Activated naive CD8-positive, alpha-beta T cell treated with anti-CD3 and anti-CD28 coated beads for 36 hours (primary cell): ENCODE measurements at places on chromosomes 16 and 17. TPM values are rescaled to one million over a fixed set of nuclear protein-coding genes. Genes with fewer than 3 reads are reported as not detected.
A peak's percentile ranks its signal among the peaks of the same experiment; 100 is the strongest.

Gene MT1G
- total RNA-seq = 41.8 TPM

DNA sequence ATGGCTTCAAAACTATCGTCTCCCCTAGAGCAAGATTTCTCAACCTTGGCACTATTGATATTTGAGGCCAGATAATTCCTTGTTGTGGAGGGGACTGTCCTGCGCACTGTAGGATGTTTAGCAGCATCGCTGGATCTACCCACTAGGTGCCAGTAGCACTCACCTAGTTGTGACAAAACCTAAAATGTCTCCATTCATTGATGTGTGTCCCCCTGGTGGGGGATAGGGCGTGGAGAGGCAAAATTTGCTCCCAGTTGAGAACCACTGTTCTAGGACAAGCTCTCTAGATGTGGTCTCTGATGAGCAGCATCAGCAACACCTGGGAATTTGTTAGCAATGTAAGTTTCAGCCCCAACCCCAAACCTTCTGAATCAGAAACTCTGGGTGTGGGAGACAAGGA, 259.0 kb downstream of the XYLT1 start:
- peak; percentile 33 for DNase-seq

- no peak for DNase-seq
Measured at GRCh38 chr16:75443298-75443697, 10.0 kb upstream of the CFDP1 start.

GRCh38 chr17:50198026-50198669, 3.3 kb downstream of the COL1A1 start:
- peak; percentile 60 for DNase-seq

DNA sequence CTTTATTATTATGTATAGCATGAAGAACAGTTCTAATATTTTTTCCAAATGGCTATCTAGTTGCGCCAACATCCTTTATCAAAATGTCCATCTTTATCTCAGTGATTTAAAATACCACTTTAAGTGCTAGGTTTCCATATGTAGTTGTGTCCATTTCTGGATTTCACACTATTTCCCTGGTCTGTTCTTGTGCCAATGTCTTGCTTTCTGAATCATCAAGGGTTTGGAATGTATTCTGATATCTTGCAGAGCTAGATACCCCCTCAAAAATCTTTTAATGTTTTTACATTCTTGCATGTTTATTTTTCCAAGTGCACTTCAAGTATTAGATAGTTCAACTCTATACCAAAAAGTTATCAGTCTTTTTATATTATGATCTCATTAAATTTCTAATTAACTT, 14.3 kb downstream of the MBTD1 start:
- DNase-seq = no peak

DNA sequence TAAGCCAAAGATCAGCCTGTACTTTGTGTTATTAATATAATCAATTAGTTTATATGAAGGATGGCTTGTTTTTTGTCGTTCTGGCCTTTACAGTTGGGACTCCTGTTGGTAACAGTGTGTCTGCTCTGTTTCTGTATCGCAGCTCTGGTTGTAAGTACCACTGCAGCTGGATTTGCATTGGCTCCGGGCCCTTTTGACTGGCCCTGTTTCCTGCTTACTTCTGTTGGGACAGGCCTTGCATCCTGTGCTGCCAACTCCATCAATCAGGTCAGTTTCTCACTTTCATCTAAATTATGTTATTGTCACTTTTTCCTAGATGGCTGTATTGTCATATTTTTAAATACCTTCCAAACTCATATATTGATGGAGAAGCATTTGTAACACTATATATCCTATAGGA, 32.7 kb downstream of the COX10 start:
- no peak for DNase-seq

GRCh38 chr17:28524476-28525424, 18.6 kb downstream of the FOXN1 start:
- no peak for DNase-seq

DNA sequence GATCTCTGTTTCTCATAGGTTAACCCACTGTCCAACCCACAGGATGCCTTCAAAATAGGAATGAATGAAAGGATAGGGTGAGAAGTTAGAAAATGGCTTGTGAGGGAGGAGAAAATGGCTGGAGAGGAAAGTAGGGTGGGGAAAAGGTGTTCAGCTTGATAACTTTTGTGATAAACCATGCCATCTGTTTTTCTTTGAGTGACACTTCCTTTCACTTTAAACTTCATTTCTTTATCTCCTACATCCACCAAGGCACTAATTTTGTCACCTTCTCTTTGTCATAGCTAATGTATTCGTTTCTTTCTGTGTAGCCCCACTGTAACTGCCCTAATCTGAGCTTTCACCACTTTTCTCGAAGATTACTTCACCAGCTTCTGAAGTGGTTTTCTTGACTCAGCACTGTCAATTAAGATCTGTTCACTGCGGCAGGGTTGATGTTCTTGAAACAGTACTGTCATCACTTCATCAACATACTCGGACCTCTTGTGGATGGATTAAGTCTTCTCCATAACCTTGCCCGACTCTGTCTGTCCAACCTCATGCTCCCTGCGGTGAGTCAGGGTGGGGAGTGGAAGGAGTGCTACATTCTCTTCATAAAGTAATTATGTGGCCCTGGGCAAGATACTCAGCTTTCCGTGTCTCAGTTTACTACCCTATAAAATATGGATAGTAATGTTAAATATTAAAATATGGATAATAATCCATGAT, 5.5 kb upstream of the KRT10 start:
- no peak for DNase-seq

Gene CCDC78
- 8.1 TPM for total RNA-seq

Gene KRTAP4-5
- not detected for total RNA-seq

Gene WNT9B
- not detected for total RNA-seq

DNA sequence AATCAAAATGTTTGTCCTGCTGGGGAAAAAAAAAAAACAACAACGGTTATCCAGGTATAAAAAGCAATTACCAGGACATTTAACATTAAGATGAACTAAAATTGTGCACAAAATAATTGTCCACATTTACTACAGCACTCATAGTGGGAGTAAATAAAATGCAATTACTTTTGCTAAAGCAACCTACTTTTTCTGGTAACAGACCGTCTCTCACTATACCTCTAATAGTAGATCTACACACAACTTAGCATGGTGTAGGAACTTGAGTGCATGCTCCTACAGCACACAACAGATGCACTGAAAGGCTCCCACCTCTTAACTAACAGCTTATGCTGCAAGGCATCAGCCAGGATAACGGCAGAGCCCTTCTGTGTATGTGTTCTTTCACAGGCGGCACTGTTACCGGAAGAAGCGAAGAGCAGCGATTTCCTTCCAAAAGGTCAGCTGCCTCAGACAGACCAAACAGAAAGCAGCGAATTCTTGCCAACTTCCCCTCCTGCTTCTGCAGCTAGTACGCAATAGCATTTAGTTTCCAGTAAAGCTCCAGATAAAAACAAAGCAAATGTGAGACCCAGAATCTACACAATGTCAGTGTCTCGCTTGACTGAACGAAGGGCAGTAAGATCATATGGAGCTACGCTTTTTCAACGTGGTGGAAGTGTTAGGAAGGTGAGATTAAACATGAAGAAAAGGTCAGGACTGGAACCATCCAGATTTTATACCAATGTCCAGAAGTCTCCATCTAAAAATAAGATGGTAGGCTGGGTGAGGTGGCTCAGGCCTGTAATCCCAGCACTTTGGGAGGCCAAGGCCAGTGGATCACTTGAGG, 27.6 kb downstream of the STAT5B start:
- peak; percentile 76 for DNase-seq

- DNase-seq = no peak
Measured at GRCh38 chr17:52681480-52681879, 523.0 kb upstream of the CA10 start.

- DNase-seq = peak; percentile 27
Measured at GRCh38 chr17:44115585-44116415, 7.6 kb downstream of the HDAC5 start.

DNA sequence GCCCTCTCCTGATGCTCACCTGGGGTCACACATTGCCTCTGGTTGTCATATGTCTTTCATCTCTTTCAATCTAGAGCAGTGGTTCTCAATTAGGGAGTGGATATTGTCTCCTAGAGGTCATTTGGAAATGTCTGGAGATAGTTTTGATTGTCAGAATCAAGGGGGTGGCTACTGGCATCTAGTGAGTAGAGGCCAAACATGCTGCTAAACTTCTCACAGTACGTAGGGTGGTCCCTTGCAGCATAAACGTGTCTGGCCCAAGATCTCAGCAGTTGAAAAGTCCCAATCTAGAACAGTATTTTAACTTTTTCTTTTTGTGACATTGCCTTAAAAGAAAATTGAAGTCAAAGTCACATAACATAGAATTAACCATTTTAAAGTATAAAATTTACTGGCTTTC, 30.5 kb upstream of the SLC5A10 start:
- no peak for DNase-seq

DNA sequence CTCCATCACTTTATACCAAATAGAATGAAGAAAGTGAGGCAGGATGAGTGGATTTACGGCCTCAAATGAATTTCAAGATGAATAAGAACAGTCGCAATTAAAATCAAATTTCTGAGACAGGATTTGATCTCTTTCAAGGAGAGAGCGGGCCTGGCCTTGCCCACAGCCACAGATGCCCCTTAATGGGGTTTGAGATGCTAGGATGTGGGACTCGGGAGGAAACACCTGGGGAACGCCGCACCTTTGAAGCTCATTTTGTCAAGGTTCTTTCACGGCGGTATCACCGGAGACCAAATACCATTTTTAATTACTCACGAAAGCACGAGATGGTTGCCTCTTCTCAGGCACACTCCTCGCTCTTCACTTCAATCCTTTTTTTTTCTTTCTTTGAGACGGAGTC, 178.1 kb upstream of the SDK2 start:
- DNase-seq = no peak

DNA sequence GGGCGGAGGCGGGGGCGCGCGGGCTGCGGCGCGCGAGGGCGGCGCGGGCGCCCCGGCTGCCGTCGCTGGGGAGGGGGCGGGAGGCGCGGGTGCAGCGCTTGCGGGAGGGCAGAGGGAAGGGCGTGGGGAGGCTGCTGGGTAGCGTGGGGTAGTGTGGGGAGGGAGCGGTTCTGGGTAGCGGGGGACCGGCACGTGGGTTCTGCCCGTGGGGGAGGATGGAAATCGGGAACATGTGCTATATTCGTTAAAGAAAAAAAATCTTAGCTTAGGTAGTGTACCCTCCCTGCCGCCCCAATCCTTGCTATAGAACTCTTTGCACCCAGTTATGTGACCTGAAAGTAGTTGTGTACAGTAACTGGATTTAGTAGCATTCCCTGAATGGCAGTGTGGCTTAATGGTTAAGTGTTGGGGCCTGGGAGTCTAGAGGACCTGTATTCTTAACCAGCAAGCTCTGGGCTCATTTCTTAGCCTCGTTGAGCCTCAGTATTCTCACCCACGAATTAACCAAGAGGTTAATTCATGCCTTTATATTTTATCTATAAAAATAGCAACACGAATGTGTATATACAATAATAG, 646 bp downstream of the RABEP1 start:
- DNase-seq = no peak

GRCh38 chr16:57623251-57624043, 5.0 kb upstream of the ADGRG1 start:
- no peak for DNase-seq

Gene MYH2
- total RNA-seq = not detected

Gene GAS7
- 0.76 TPM for total RNA-seq

- no peak for DNase-seq
Measured at GRCh38 chr17:12973496-12974004, 44.3 kb downstream of the ELAC2 start.

Gene TNP2
- not detected for total RNA-seq

DNA sequence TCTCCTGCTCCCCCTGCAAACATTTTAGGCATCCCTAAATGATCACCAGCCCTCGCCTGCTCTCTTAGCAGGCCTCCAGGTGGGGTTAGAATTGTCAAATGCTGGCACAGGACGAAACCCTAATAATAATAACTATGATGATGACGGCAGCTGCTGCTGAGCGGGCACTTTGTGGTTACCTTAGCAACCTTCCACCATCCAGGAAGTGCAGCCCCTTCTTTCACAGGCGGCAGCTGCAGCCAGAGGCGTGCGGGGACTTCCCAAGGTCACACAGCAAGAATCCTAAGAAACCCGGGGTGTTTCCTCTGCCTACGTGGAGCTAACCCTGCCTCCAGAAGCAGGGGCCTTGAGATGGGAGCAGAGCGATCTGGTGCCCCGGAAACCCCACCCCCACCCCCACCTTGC, 22.4 kb upstream of the EIF1 start:
- peak; percentile 83 for DNase-seq

- no peak for DNase-seq
Measured at GRCh38 chr16:60204181-60204580, 1470.1 kb upstream of the GOT2 start.

GRCh38 chr16:89122322-89122851, 28.7 kb downstream of the ACSF3 start:
- peak; percentile 27 for DNase-seq

GRCh38 chr16:17374668-17375255, 96.0 kb downstream of the XYLT1 start:
- peak; percentile 28 for DNase-seq

GRCh38 chr16:9630985-9631384, 539.5 kb downstream of the HAPSTR1 start:
- DNase-seq = no peak

GRCh38 chr17:75755990-75756389, 9.0 kb downstream of the GALK1 start:
- DNase-seq = no peak

Gene TM4SF5
- not detected for total RNA-seq

GRCh38 chr17:49819138-49819537, 28.7 kb downstream of the TAC4 start:
- DNase-seq = no peak

Gene TP53TG3F
- total RNA-seq = not detected

Gene SYCE1L
- total RNA-seq = 6.9 TPM

- no peak for DNase-seq
Measured at GRCh38 chr16:1834096-1834495, 7.1 kb downstream of the FAHD1 start.

DNA sequence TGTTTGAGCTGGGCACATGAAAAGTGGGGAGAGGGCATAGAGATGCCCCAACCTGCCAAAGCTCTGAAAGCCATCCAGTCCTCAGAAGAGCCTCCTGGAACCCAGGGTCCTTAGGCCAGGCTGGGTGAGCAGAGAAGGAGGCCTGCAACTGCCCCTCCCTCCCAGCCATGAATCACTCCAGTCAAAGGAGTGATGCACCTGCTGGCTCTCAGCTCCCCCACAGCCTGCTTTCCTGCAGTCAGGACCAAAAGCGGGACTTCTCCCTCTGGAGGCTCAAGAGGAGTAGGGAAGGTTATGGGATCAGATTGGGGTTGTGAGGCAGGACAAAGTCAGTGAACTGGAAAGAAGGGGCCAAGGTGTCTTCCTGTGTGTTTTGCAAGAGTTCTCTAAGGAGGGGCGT, 145.6 kb downstream of the TMEM132E start:
- no peak for DNase-seq

DNA sequence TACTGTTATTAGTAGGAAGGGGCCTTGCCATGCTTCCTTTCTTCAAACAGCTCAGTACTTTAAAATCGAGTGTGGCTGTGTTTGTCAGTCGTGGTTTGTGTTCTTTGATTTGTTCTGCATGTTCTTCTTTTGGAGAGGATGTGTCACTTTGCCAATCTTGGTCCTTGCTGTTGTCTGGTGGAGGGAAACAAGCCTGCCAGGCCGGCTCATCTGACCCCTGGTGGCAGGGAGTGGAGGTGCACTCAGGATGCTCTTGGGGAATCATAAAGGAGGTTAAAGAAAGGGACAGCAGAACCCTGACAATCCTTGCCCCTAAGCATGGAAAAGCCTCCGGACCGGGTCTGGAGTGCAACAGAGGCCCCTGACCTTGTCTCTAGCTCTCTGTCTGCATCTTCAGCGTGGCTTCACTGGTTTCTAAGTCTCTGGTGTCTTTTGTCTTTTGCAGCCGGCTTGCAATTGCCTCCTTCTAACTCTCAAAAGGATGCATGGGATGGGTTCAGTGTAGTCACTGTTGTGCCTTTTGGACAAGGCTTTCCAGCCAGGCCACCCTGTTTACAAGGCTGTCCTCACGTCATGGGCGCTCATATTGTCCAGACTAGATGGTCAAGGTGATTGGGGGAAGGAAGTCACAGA, 135.8 kb downstream of the WWOX start:
- DNase-seq = peak; percentile 63
